Cardiac septum (tissue), 1 donor: ENCODE measurements at places on chromosomes 16 and 17.

GRCh38 chr17:41750862-41751261 is 16.4 kb upstream of the HAP1 start:
- DNase-seq, result no peak

DNA sequence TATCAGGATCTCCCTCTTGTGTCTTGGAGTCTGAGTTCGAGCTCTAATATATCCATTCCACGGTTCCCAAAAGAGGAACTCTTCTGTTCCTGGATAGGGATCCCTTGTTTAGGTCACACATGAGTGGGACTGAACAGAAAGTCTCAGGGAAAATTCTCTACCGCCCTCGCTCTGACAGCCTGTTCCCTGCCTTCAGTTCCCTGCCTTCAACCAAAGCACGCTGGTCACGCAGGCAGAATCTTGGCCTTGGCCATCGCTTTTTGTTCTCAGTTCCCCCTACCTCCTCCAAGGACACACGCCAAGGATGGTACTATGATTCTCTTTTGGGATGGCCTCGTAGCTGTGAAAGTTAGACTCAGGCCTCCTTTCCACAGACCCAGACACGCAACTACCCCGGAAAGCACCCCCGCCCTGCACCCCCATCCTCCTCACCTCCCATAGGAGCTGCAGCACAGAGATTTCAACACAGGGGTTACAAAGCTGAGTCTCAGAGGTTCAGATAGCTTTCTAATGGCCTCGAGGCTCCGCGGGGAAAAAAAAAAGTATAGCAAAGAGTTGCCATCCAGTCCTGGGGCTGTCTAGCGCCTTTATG is 1.5 kb upstream of the SHISA6 start:
- no peak for DNase-seq

DNA sequence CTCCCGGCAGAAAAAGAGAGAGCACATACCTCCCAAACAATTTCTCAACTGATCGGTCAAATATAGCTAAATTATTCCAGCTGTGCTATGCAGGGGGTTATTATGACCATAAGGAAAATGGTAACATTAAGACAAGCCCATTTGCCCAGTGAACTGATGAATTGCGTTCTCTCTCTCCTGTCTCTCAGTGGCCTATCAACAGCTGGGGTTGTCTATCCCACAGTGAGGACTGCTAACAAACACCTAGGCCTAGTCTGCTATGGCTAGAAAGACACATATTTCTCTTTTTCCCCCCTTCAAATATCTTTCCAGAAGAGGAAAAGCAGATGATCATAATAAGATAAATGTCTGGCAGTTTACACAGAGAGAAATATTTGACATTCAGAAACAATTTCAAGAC is 263.8 kb upstream of the ELAC2 start:
- no peak for DNase-seq

- DNase-seq, result no peak
These were observed 18.7 kb upstream of the TBX2 start for GRCh38 chr17:61380836-61381525.

- DNase-seq, result no peak
These were observed 1.6 kb downstream of the HBA1 start for GRCh38 chr16:177981-178667.

DNA sequence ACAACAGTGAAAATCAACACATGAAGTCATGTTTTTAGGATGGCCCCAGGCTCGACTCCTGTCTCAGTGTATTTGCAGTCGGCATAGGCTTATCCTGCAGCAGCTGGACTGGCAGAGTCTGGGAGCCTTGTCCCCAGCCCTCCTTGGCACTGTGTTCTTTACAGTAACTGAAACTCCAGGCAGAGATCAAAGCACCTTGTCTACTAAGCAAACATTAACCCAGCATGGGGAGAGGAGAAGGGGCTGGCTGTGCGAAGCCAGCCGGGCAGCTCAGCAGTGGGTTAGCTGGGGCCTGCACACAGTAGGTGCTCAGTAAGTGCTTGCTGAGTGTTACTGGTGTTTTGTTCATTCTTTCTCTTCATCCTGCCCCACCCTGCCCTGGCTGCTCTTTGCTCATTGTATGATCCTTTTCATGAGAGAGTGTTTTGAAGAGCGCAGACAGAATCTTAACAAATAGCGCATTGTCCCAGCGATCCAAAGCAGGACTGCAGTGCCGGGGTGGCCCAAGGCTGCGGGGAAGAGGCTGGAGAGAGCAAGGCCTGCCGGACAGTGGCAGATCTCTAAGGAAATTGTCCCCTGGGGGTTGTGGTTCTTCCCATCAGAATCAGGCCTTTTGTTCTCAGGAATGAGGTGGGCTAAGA is 23.5 kb upstream of the ITGB4 start:
- DNase-seq, result no peak

DNA sequence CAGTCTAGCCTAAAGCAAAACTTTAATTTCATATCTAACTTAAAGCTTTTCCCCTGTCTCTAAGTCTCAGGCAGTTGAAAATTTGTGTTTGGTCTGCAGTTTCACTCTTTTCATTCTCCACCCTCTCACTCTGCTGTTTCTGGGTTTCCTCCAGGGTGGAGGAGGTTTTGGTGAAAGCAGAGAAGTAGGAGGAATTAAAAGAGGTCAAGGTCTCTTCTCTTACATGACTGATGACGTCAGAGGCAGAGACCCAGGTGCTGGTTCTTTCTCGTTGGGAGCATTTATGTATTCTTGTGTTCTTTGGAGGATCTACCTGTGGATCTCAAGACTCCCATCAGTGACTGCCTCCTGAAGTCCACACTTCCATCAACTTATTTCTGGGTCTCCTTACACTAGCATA is 2.4 kb upstream of the PSMD11 start:
- no peak for DNase-seq

- no peak for DNase-seq
These were observed 20.5 kb upstream of the UBE2I start for GRCh38 chr16:1288813-1289476.

- no peak for DNase-seq
These were observed 8.7 kb downstream of the CCDC47 start for GRCh38 chr17:63764716-63765115.

DNA sequence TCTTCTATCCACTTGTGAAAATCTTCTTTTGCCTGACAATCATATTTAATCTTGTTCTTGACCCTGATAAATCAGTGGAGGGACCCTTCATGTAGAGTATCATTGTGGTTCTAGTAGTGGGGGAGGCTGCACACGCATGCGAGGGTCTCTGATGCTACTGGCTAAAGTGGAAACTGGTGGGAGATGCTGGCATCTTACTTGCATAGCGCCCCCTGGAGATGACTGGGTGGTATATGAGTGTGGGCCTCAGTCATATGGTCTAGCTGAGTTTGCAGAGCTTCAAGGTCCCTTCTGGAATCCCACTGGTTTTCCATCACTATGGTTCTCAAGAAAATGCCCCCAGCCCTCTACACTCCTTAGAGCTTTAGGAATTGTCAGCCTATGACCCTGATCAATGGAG is 236.4 kb upstream of the AXIN2 start:
- no peak for DNase-seq

DNA sequence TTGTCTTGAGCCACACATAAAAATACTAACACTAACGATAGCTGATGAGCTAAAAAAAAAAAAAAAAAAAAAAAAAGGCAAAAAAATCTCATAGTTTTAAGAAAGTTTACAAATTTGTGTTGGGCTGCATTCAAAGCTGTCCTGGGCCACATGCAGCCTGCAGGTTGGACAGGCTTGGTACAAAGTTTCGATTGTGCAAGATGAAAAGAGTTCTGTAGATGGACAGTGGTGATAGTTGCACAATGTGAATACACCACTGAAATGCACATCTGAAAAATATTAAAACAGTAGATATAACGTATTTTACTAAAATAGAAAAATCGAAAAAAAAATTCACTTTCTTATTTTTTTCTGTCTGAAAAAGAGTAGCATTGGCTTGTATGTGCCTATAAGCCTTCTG is 42.9 kb downstream of the AMFR start:
- DNase-seq, result no peak

GRCh38 chr16:4307215-4308037 is 8.4 kb upstream of the GLIS2 start:
- DNase-seq, result peak; percentile 97

GRCh38 chr17:43982171-43982570 is 22.3 kb upstream of the NAGS start:
- no peak for DNase-seq

DNA sequence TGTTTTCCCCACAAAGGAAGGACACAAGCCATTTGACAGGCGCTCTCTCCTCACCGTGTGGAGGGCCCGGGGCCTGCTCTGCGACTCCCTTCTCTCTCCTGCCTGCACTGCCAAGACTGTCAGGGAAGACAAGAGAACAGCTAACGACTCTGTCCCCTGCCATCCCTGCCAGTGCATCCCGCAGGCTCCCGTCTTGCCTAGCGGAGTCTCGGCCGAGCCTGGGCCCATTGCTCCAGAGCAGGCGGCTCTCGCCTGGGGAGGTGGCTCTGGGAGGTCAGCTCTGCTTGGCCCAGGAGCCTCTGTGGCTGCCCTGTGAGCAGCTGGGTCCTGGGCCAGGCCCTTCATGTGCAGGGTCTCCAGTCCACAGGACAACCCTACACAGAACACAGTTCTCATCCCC is 53.0 kb downstream of the WNT3 start:
- DNase-seq, result no peak

- DNase-seq, result no peak
These were observed 14.9 kb downstream of the IRF8 start for GRCh38 chr16:85913688-85914422.

GRCh38 chr16:47519996-47520679 is 59.0 kb downstream of the PHKB start:
- no peak for DNase-seq

- DNase-seq, result no peak
These were observed 8.2 kb upstream of the SMTNL2 start for GRCh38 chr17:4576161-4576558.

DNA sequence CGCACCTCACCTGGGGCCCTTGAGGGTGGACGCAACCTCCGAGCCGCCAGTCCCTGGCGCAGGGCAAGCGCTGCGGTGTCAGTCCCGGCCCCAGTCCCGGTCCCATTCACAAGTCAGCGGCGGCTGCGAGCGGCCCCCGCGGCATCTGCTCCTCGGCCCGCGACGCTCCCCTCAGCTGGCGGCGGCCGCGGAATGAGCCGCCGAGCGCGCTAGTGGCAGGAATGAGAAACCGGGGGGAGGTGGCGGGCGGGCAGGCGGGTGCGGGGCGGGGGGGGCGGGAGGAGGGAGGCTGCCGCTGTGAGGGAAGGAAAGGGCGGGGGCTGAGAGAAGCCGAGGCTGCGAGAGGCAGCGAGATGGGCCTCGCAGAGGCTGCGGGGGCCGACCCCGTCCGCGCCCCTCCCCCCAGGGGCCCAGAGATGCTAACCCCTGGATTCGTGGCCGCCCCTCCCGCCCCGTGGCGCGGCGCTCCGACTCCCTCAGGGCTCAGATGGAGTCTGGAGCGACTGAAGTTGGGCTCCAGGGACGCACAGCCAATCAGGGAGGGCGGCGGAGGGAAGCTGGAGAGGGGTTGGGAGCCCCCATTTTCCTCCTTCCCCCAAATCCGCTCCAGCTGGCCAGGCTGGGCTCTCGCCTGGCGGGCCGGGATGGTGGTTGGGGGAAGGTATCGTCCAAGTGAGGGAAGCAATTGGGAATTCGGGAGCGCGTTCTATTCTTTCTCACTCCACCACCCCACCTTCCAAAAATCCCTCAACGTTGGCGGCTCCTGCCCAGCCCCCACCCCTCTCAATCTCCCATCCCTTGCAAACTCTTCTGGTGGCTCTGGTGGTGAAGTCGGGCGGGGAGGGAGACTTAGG is at the start of gene CDH11:
Gene CDH11, minus strand, starts transcription at position 194 of the 854 bp plus-strand sequence. CDS start 117,194 bp downstream, outside the sequence.
- DNase-seq, result no peak

- peak; percentile 20 for DNase-seq
These were observed 42.6 kb downstream of the CFAP20 start for GRCh38 chr16:58086381-58087208.

GRCh38 chr17:1177016-1177700 is 2.6 kb downstream of the ABR start:
- no peak for DNase-seq

DNA sequence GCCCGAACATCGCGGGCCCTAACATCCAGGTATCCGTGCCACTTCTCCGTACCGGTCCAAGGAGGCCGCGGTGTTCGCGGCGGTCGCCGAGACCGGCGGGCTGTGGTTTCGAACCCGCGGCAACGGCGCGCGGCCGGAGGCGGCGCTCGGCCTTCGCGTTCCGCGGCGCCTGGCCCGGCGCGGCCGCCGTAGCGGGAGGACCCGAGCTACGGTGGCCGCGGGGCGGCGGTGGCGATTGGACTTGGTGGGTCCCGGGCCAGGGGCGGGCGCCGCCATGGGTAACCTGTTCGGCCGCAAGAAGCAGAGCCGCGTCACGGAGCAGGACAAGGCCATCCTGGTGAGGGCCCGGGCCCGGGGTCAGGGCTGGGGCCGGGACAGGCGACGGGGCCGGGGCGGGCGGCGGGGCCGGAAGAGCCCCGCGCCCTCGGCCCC is at the start of gene CHMP6:
Gene CHMP6, plus strand, starts transcription at position 197 of the 432 bp plus-strand sequence. Its CDS starts 78 bp downstream, at position 275.
- no peak for DNase-seq

- no peak for DNase-seq
These were observed 158.6 kb downstream of the PMP22 start for GRCh38 chr17:15106540-15106939.

DNA sequence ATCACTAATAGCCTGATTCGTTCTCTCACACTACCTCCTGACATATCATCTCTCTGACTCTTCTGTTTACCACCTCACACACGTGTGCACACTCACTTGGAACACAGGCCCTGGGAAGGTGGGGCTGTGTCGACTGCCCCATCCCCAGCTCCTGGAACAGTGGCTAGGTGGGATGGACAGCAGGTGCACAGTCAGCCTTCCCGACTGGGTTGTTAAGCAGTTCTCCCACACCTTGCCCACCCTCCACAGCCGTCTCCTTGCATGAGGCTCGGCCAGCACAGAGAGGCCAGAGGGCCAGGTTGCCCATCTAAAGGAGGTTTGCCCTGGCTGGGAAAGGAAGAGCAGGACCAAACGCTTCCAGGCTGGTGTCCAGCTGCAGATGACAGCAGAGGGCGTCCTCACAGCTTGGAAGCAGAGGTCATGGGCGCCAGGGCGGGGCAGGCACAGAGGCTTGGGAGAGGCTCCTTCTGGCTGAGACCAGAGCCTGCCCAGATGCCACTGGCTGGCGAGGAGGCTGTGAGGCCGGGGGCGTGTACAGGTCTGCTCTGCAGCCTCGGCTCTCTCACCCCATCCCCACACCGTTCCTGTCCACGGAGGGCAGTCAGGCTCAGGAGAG is 92.8 kb downstream of the AMFR start:
- DNase-seq, result peak; percentile 81

GRCh38 chr17:49223517-49224197 is 6.9 kb downstream of the PHOSPHO1 start:
- DNase-seq, result peak; percentile 89

DNA sequence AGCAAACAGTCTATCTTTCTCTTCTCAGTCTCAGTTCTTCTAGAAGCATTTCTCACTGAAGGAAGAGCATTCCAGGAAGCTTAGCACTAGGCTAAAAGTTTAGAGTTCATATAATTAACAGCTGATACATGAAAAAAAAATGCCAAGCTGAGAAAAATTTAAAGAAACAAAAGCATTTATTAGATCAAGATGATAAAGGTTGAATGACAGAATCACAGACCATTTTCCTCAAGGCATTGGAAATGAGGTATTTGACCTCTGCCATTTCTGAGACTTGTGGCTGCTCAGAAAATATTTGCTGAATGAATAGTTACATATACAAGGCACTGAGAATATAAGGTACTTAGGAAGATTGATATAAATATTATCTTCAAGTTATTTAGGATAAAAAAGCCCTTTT is 901.6 kb upstream of the GOT2 start:
- no peak for DNase-seq

GRCh38 chr17:43092901-43093300 is 32.3 kb downstream of the BRCA1 start:
- no peak for DNase-seq
